ENCODE measurements at places on chromosomes 16 and 17.

GRCh38 chr17:4318186-4318585 lies 48.3 kb downstream of the UBE2G1 start:
- no peak for DNase-seq

GRCh38 chr16:11163761-11164261 lies 92.2 kb downstream of the SOCS1 start:
- no peak for DNase-seq

DNA sequence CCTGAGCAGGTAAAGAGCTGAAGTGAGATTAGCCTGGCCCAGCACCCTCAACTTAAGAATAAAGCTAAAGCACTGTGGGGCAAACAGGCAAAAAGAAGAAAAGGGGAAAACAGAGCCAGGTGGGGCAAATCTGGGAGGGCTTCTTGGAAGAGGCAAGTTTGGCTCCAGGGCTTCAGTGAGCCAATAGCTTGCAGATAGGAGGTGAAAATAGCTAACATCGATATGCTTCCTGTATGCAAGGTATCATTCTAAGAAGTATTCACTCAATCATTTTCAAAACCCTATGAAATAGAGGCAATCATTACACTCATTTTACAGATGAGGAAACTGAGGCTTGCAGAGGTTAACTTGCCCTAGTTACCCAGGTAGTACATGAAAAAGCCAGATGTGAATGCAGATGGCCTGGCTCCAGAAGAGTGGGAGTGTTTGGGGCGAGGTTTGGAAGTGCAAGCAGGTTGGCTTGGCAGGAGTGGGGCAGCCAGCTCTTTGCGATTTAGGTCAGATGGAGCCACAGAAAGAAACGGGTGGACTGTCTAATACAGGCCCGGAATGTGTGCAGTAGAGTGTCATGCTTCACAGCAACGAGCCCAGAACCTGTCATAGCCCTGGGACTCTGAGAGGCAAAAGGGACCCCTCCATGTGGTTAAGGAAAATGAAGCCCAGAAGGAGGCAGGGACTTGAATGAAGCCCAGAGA lies 5.7 kb downstream of the WNT3 start:
- no peak for DNase-seq

- DNase-seq = no peak
Measured at GRCh38 chr16:51141106-51141505, 10.0 kb downstream of the SALL1 start.

GRCh38 chr17:7282752-7283321 lies 1.3 kb downstream of the SLC2A4 start:
- DNase-seq = no peak

DNA sequence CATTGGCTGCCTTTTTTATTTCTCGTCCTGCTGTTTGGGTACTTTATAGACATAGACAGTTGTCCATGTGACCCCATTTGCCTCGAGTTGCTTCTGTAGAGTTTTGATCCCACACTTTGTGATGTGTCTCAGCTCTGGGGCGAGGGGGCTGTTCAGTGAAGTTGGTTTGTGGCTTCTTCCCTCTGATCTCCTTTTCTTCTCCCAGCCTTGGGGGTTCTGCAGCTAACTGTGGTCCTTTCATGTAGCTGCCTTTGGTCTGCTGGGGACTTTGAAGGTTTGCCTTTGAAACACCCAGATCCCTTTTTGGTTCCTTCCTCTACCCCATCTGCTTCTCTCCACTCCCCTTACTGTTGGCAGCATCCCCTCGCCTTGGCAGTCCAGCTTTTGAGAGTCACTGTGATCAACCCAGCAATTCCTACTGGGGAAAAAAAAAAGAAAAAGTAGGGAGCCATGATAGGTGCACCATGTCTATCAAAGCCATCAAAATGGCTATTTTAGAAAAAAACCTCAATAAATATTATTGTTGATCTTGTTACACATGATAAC lies 728.8 kb upstream of the RBFOX1 start:
- DNase-seq = no peak

DNA sequence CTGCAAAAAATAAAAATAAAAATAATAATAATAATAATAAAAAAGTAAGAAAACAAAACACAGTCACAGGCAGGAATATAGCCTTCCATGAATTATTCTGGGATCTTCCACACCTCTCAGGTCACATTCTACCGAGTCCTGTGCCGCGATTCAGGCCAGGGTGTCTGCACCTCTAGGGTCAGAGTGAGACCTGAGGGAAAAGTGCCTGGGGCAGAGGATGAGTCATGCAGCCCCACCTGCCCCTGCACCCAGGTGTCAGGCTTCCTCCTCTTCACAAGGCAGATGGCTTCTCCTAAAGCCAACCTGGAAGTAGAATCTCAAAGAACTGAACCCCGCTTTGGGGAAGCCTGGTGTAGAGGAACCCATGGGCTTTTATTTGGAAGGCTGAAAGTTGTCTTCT lies 283.7 kb downstream of the CPPED1 start:
- no peak for DNase-seq

GRCh38 chr16:77564791-77565390 lies 130.1 kb upstream of the ADAMTS18 start:
- no peak for DNase-seq

GRCh38 chr16:71357681-71358080 lies 842 bp upstream of the CALB2 start:
- no peak for DNase-seq

- no peak for DNase-seq
Measured at GRCh38 chr17:50173335-50173941, 7.6 kb downstream of the SGCA start.

- DNase-seq = no peak
Measured at GRCh38 chr16:69049603-69050375, 55.7 kb upstream of the HAS3 start.

DNA sequence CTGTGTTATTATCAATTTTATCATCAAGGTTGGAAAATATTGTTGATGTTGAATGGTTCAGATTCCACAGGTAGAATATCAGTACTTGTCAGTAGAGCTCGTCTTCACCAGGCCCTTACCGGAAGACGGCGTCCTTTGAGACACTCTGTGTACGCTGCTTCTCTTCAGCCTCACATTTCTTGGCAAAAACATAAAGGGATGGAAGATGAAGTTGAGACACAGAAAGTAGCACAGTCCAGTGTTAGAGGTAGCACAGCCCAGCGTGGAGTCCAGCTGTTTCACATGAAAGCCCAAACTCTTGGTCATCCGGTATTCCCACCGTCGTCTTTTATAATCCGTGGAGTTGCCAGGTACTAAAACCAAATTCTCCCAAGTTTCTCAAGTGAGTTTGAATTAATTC lies 30.4 kb downstream of the ATP2C2 start:
- DNase-seq = no peak

GRCh38 chr16:85465328-85466303 lies 147.5 kb upstream of the GSE1 start:
- no peak for DNase-seq

DNA sequence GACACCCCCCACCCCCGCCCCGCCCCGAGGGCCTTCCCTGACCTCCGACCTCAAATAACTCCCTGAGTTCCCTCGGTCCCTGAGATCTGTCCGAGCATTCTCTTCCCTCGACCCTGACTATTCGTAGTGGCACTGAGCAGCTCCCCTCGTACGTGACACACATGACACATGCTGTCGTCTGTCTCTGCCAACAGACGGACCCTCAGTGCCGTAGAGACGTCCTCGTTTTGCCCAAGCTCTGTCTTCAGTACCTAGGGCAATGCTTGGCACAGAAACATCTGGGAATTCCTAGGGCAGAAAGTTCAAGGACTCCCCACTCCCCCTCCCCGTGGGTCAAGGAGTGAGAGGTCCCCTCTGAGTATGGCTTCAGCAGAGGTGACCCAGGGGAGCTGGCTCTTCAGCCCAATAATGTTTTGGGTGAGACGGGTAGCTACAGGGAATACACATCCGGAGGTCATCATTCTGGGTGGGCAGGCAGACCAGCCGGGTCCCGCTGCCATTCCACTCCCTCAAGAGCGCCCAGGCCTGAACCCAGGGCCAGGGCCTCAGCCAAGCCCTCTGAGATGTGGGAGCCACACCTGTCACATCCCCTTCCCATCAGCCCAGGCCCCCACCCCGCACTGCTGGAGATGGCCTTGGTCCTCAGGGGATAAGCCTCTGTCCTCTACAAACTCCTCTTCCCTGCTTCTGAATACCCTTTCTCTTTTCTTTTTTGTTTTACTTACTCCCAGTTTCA lies 671 bp upstream of the FADS6 start:
- no peak for DNase-seq

DNA sequence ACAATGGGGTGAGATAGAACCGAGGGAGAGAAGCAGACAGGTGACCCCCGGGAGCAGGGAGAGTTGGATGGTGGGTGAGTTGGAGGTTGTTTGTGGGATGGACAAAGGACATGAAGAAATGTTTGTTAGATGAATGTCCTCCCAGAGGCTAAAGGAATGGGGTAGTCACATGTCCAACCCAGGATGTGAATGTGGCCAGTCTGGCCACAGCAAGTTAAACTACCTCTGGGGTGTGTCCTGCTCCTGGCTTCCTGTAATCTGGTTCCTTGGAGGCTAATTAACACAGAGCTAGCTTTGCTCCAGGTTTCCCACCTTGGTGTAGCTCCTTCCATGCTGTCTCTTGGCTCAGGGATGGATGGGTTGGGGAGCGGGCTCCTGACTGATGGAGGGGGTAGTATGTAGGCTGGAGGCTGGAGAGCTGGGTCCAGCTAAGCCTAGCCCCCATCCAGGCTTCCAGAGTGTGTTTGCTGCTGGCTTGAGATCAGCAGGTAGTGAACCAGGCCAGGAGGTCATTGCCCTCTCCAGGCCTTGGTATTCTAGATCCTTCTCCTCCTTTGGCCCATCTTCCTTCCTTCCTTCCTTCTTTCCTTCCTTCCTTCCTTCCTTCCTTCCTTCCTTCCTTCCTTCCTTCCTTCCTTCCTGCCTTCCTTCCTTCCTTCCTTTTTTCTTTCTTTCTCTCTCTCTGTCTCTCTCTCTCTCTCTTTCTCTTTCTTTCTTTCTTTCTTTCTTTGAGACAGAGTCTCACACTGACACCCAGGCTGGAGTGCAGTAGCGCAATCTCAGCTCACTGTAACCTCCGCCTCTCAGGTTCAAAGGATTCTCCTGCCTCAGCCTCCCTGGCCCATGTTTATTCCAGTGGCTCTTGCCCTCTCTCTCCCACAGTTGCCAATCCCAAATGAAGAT lies 28.0 kb upstream of the UBE2G1 start:
- no peak for DNase-seq

- no peak for DNase-seq
Measured at GRCh38 chr16:89443727-89444084, 46.7 kb downstream of the ANKRD11 start.

DNA sequence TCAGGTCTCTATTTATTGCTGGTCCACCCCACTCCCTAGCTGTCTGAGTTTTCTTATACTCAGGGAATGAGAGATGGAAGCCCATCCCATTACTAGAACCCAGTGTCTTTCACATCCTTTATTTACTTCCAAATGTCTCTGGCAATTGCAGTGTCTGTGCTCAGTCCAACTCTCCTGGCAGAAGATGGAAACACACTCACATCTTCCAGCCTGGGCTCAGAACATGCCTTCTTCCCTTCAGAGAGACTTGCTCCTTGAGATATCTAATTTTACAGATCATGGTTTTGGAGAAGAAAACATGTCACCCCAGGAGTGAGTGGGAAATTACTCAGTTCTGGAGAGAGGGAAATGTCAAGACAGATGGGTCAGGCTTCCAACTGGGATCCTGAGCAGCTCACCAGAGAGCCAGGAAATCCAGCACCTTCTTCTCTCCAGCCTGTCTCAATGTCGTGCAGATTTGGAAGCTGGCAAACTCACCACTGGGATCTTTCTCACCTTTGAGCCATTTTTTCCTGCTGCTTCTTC lies 494.4 kb downstream of the HS3ST4 start:
- no peak for DNase-seq

- DNase-seq = no peak
Measured at GRCh38 chr17:82894389-82894788, 54.6 kb upstream of the ZNF750 start.

DNA sequence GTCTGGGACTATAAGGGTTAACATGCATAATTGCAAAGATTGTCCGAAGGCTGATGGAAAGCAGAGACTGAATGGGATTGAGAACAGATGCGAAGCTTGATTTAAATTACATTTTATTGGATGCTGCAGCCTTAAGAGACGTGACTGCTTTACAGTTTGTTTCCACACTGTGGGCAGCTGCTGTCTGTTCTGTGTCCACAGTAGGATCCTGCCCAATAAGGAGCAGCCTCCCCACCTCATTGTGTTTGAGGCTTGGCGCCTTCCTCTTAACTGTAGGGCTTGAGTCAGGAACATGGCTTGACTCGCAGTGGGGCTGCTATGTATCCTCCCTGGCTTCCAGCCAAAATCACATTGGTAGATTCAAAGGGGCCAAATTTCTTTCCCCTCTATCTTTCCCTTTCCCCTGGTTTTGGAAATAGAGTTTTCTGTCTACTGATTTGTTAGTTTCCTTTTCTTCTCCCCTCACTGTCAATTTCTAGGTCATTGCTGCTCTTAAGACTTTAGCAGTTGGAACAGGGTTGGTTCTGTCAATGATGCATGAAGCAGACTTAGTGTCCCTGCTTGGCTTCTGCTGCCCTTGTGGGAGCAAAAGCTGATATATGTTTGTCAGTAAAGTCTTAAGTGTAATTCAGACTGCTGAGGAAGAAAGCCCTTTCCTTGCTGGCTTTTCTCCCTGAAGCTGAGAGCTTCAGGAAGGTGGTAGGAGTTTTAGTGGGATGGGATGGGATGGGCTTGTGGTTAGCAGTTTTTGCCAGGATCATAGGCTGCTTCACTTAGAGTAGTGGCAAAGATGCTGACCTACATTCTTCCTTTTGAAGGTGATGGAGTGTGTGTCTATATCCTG lies 5.0 kb upstream of the RARA start:
- no peak for DNase-seq

DNA sequence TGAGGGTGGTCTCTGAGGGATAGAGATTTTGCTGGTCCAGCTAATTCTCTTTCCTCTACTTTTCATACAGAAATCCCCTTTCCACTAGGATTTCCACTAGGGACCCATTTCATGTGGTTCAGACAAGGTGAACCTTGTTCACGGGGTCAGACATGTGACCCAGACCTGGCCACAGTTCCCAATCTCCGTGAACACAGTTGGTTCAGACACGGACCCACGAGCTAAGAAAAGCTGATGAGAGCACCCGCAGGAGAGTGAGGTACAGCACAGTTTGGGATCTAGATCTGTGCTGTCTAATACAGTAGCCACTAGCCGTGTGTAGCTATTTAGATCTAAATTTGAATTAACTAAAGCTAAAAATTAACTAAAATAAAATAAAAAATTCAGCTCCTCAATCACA lies 88.1 kb downstream of the AXIN2 start:
- DNase-seq = no peak

- no peak for DNase-seq
Measured at GRCh38 chr17:80254396-80255251, 6.0 kb upstream of the RNF213 start.

DNA sequence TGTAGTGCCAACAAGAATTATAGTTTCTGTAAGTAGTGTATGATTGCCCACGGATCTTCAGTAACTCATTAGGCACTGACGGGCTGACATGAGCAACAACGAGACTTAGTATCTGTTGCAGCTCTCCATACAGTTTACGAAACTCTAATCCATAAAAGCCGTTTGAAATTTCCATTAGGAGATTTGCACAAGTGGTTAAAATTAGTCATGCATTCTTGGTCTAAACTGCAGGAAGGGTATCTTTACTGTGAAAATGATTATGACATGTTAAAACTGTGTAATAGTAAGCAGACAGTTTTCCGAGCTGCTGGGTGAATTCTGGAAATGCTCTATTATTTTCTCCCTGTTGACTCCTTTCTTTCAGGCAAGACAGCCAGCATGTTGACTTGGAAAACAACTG lies 605.0 kb downstream of the WWOX start:
- no peak for DNase-seq
